ENCODE measurements at places on chromosomes 1 and 21.

DNA sequence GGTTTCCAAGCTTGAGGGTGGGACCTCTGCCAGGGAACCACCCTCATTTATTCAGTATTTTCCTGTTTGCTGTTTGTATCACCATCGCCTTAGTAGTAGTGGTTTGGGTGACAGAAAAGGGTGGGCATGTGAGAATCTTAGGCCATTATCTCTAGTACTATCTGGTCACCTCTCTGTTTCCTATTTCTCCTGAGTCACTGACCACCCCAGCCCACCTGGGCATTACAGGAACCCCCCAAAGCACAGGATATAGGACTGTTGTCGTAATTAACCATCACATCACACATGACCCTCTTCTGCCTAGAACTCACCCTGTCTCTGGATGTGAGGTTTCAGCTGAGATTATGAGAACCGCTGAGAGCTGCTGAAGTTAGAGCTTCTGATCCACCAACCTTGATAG is 60.4 kb downstream of the IL23R start:
- DNase-seq, result no peak

- no peak for DNase-seq
Observed at GRCh38 chr1:64669098-64669675, 75.7 kb upstream of the RAVER2 start.

DNA sequence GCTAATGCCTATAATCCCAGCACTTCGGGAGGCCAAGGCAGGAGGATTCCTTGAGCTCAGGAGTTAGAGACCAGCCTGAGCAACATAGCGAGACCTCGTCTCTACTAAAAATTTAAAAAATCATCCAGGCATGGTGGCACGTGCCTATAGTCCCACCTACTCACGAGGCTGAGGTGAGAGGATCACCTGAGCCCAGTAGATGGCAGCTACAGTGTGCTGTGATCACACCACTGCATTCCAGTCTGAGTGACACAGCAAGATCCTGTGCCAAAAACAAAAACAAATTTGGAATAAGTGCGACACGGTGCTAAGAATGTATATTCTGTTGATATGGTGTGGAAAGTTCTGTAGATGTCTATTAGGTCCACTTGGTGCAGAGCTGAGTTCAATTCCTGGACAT is 15.1 kb downstream of the USP33 start:
- no peak for DNase-seq

DNA sequence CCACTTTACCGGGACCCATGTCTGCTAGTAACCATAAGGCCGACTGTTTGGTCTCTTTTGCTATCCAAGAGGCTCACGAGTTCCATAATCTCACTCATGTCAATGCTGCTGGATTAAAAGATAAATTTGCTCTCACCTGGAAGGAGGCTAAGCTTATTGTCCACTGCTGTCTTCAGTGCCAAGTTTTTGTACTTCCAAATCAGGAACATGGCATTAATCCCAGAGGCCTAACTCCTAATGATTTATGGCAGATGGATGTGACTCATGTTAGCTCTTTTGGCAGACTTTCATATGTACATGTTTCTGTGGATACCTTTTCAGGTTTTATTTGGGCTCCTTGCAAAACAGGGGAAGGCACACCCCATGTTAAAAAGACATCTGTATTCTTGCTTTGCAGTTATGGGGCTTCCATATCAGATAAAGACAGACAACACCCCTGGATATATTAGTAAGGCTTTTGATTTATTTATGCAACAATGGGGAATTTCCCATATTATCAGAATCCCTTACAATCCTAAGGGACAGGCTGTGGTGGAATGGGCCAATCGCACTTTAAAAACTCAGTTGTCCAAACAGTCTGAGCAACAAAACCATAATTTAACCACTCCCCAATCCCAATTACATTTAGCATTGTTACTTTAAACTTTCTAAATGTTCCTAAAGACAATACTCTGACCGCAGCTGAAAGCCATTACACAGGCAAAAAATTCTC is 162.7 kb downstream of the IER5 start:
- no peak for DNase-seq

DNA sequence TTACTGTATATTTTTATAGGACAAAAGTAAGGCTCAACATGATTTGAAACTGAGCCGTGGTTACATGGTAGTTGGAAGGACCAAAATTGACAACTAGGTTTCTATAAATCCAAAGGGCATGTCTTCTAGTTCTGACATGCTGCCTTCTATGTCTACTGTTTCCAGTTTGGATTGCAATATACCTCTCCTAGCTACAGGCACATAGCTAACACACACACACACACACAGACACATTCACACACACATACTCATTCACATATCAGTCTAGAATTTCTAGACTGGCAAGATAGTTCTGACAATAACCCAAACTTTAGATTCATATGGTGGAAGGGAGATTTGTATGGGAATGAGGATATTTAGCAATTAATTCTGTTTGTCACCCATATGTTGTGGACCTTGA is 544.8 kb upstream of the CAMK1G start:
- no peak for DNase-seq

DNA sequence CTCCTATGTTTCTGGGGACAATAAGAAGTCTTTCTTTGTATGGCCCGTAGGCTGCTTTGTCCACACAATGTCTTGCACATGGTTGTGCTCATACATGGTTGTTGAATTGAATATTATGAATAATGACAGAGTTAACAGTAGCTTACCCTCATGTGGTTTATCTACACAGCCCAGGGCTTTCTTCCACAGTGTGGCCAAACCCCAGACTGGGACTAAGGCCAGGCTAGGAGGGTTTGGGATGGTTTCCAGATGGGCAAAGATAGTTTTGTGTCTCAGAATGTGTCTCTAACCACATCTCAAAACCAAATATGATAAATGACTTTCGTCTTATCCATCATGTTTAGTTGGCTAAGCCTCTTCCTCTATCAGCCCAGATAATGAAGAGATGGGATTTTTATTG is 65.2 kb downstream of the CACNA1E start:
- no peak for DNase-seq

GRCh38 chr1:85606414-85606800 is 25.8 kb downstream of the CCN1 start:
- DNase-seq, result no peak

- no peak for DNase-seq
Observed at GRCh38 chr1:155093911-155094621, 15.4 kb downstream of the EFNA3 start.

DNA sequence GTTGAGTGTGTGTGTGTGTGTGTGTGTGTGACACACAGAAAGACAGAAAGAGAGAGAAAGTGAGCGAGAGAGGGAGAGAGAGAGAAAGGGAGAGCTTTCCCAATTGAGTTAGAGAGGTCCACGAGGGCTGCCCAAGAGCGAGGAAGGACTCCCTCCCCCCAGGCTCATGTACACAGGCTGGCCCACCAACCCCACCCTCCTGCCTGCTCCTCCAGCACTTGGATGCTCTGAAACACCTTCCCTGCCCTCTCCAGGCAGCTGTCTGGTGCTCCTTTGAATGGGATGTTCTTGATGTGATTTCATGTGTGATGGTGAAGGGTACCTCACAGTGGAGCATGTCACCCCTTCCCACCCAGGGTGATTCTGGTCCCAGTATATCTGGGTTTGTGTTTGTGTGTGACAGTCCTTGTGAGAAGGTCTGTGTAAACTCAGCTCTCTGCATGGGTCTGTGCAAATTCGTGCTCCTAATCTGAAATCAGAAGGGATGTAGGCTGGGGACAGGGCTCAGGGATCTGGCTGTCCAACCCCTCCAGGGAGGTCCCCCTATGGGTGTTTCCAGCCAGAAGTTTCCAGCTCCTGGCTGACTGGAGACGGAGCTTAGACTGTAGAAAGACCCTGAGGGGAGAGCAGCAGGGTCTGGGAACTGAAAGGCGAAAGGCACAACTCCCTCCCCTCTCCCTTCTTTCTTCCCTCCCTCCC is 6.8 kb upstream of the PEAR1 start:
- DNase-seq, result no peak

- no peak for DNase-seq
Observed at GRCh38 chr1:27666791-27667254, 5.2 kb downstream of the IFI6 start.

GRCh38 chr1:37946703-37947360 is at the start of gene INPP5B:
Gene INPP5B (minus strand): TSS chr1:37947053. CDS start chr1:37946308, 745 bp downstream.
- DNase-seq, result peak; percentile 91

DNA sequence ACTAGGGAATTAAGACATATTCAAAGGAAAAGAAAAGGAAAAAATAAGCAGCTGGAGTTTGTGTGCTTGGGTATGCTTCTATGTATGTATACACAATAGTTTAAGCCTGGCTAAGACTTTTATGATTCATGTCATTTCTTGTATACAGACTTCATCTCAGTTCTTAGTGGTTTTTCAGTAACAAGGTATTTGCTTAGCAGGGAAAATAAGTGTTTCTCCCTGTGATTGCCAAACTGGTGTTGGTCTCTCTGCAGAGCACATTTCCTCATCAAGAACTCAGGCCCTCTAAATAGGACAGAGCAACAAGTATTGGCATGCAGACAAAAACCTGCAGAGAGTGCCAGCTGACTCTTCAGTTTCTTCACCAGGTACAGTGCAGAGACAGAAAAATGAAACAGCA is 484.4 kb upstream of the ZRANB2 start:
- DNase-seq, result no peak

DNA sequence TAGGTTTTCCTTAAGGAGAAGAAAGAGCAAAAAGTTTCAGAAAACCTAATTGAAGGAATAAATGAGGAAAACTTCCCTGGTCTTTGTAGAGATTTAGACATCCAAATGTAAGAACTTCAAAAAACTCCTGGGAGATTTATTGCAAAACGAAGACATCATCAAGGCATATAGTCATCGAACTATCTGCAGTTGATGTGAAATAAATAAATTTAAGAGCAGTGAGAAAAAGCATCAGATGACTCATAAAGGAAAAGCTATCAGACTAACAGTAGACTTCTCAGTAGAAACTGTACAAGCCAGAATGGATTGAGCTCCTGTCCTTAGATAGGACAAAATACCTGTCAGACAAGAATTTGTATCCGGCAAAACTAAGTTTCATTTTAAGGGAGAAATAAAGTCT is 569.4 kb upstream of the ADAMTS5 start:
- DNase-seq, result no peak

GRCh38 chr1:22862752-22863151 is 109.9 kb downstream of the LACTBL1 start:
- DNase-seq, result no peak

DNA sequence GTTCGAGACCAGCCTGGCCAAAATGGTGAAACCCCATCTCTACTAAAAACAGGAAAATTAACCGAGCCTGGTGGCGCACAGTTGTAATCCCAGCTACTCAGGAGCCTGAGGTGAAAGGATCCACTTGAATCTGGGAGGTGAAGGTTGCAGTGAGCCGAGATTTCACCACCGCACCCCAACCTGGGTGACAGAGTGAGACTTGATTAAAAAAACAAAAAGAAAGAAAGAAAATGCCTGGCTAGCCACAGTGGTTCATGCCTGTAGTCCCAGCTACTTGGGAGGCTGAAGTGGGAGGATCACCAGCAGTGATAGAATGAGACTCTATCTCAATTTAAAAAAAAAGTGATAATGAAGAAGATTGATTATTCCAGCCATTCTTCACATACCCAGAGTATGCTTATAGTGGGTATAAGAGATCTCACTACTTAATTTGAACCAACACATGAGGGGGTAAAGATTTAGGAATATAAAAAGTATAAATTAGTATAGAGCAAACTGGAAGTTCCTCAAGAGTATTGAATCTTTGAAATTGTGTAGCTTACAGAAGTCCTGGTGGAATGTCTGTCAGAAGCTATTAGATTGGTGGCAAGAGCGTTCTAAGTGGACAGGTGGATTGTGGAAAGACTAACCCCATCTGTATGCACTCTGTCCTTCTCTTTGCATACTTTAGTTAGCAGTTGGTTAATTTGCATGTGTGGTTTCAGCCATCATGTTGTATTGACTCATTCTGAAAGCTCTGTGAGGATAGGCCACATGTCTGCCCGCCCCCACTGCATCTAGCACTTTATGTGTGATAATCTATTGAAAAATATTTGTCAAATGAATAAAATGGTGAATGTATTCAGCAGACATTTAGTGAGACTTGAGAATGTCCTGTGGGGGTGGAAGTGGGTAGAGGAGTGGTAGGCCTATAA is 25.0 kb downstream of the RLF start:
- DNase-seq, result no peak

GRCh38 chr1:158362941-158363340 is 9.2 kb downstream of the CD1E start:
- DNase-seq, result no peak

- no peak for DNase-seq
Observed at GRCh38 chr1:198701766-198702539, 63.1 kb downstream of the PTPRC start.

Measured in sciatic nerve (tissue), 2 donors.